CD4-positive, alpha-beta T cell (primary cell): ENCODE measurements at places on chromosomes 1 and 21.
A peak's percentile ranks its signal among the peaks of the same experiment; 100 is the strongest.

- no peak for DNase-seq
Observed at GRCh38 chr21:45451091-45451740, 46.3 kb downstream of the COL18A1 start.

- no peak for DNase-seq
Observed at GRCh38 chr1:7432102-7432899, 338.8 kb upstream of the VAMP3 start.

- no peak for DNase-seq
Observed at GRCh38 chr1:248751635-248752034, 3.9 kb downstream of the LYPD8 start.

- DNase-seq = no peak
Observed at GRCh38 chr1:103211073-103211472, 102.8 kb upstream of the COL11A1 start.

- DNase-seq = no peak
Observed at GRCh38 chr1:170661646-170662411, 2.1 kb upstream of the PRRX1 start.

- no peak for DNase-seq
Observed at GRCh38 chr1:67236277-67236676, 70.0 kb downstream of the IL23R start.

GRCh38 chr1:149849947-149850360 lies 49.4 kb upstream of the BOLA1 start:
- no peak for DNase-seq

GRCh38 chr21:28540514-28540913 lies 452.2 kb downstream of the LTN1 start:
- DNase-seq = no peak

- peak; percentile 87 for DNase-seq
Observed at GRCh38 chr1:110783292-110783918, 89.5 kb upstream of the CD53 start.

- DNase-seq = no peak
Observed at GRCh38 chr1:32580348-32581017, 41.3 kb downstream of the ZBTB8A start.

GRCh38 chr1:183033205-183033604 lies 10.0 kb downstream of the LAMC1 start:
- no peak for DNase-seq

GRCh38 chr1:247111700-247112478 lies 7.7 kb upstream of the ZNF669 start:
- DNase-seq = peak; percentile 19

GRCh38 chr21:38400195-38400919 lies 97.9 kb downstream of the ERG start:
- no peak for DNase-seq

- no peak for DNase-seq
Observed at GRCh38 chr1:37400466-37401225, 73.7 kb upstream of the ZC3H12A start.

GRCh38 chr1:168932539-168932938 lies 174.0 kb upstream of the ATP1B1 start:
- no peak for DNase-seq

DNA sequence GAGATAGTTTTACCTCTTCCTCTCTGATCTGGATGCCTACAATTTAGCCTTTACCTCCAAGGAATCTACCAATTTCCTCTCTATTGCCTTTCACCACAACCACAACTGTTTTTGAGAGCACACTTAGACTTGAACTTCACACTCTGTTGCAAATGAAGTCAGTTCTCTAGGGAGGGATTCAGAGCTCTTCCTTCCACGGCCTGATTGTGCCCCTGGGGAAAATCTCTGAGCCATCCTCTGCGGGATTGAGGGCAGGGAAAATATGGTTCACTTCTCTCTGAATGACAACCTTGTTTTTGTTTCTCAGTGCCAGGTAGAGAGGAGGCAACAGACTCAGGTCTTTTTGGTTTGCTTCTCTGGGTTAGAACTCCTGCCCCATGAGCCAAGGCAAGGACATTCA lies 35.4 kb upstream of the BCL10 start:
- no peak for DNase-seq

DNA sequence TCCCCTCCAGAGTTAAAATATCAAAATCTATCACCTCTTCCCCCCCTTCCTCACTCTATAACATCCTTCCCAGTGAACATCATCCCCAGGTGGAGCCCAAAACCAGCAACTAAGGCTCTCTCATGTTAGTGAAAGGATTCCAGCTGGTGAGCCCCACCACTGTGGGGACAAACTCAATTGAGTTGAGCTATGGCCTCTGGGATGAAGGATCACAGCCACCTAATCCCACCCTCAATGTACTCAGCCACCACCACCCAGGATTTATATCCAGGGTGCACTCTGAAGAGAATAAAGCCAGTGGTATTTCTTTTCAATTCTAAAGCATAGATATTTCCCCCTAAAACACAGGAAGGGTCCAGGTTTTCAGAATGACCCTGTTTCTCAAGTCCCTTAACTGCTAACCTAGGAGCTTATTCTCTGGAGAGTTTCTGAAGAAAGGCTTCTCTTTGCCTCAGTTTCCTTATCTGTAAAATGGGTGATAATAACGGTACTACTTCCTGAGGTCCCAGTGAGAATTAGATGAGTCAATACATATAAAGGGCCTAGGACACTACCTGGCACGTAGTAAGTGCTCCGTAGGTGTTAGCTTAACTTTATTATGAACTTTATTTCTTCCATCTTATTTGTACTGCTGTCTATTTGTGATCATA lies 15.6 kb upstream of the BOLA1 start:
- DNase-seq = no peak

- DNase-seq = no peak
Observed at GRCh38 chr1:97366984-97367383, 553.9 kb downstream of the DPYD start.

GRCh38 chr1:79575424-79575823 lies 568.9 kb upstream of the ADGRL4 start:
- no peak for DNase-seq

DNA sequence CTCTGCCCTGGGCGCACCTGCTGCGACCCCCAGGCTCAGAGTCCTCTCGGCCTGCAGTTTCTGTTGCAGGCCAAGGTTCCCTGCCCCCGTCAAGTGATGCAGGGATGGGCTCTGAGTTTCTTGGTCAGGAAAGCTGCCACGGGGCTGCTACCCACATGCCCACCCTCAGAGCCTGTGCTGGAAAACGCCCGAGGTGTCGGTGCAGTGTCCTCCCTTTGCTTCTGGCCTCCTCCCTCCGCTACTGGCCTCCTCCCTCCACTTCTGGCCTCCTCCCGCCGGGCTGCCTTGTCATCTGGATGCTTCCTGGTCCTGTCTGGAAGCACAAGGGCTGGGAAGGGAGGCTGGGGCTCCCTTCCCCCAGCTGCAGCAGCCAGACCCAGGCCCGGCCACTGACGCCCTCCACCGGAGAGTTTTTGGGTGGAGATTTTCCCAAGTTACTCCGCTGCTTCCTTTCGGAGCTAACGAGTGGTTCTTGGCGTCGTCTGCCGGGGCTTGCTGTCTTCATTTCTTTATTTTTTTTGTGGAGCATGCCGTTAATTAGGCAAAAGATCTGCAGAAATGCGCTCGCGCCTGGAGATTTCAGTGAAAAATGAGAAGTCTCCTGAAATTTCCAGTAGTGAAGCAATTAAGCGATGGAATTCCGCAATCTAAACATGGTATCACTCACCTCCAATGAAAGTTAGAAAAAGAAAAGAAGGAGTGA lies 17.4 kb downstream of the PRDM16 start:
- no peak for DNase-seq

DNA sequence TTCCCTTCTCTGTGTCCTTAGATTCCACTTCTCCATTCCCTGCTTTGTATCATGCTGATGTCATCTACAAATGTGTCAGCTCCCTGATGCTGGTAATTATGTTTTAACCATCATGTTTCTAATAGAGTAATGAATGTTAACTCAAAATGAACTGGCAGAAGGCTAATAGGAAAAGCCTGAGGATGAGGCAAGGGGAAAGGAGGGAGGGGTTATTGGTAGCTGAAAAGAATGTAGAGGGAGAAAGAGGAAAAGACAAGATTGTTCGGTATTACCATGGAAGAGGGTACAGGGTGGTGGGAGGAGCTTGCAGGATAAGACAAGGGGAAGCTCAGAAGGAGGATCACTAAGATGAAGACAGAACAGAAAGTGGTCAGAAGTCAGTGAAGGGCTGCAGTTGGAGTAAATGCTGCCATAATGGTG lies 150.9 kb downstream of the ZC3H11B start:
- no peak for DNase-seq

DNA sequence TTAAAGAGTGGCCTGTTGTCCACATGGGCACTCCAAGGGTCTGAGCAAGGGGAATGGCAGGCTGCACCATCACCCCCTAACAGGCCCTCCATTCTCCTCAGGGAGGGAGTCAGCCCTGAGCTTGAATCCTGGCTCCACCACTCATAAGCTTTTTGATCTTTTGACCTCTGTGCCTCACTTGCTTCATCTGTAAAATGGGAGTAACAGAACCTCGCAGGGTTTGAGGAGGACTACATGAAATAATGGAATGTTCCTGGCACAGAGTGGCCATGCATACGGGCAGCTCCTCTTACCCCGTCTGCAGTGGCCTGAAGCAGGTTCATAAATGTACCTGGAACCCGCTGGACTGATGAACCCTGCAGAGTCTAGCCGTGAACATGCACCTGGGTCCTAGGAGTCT lies 2.1 kb upstream of the XKR8 start:
- no peak for DNase-seq

DNA sequence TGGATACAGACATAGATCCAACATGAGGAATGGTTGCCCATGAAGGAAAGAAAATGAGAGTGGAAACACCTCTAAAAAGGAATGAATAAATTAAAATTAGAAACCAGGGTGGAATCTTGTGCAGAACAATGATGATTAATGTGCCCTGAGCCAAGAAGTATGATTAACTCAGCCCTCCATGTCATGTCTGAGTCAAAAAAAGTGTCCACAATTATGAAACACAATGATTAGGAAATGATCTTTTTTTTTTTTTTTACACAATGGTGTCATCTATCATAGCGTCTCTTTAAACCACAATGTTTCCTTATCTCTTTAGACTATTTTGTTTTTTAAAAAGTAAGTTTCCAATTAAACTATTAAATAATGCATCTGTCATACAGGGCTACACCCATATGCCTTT lies 78.9 kb upstream of the RAB4A start:
- no peak for DNase-seq

DNA sequence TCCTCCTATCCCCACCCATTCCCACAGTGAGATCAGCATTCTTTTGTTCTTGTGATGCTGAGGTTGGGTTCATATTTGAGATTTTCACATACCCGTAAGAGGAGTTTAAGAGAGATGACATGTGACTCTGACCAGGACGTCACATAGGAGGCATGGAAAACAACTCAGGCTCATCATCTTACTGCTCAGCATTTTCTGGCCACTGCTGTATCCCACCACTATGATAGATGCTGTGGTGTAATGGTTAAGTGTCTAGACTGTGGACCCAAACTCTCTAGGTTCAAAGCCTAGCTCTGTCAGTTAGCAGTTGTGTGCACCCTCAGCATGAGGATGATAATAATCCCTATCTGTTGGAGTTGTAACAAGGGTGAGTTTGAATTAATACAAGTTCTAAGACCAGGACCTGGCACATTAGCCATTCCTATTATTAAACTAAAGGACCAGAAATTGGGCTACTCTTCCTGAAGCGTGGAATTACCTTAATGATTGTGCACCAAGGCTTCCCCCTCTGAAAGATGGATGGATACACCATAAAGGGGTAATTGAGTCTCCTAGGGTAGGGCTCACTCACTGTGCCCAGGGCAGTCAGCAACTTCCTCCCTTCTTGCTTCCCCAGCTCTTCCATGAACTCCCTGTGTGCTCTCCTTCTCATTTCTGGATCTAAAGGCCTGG lies 40.9 kb downstream of the LGR6 start:
- no peak for DNase-seq

DNA sequence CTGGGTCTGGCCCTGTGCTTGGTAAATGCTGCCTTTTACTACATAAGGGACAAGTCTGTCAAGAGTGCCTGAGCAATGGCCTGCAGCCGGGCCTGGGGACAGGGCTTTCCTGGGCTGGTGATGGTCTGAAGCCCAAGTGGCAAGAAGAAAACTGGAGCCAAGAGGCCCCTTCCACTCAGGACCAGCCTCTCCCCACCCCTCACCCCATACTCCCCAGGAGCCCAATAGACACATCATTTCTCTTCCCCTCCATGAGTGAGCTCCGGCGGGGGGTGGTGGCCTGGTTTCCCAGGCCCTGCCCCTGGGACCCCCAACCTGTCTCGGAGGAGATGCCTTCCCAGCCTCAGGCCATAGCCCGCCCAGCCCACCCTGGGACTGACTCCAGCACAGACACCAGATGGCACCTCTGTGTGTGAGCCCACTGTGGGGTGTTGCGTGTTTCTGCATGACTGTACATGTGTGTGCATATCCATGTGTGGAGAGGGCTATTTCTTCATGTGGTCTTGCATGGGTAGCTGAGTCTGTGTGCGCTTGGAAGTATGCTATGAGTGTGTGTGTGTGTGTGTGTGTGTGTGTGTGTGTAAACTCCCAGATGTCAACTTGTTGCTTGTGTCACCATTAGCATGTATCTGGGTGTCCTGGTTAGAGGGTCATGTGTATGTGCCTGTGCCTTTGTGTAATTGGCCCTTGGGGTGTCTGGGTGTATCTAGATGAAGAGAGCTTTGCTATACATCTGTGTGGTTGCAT lies 14.3 kb upstream of the LRP8 start:
- no peak for DNase-seq

GRCh38 chr1:50481142-50481736 lies 58.0 kb upstream of the DMRTA2 start:
- DNase-seq = no peak

GRCh38 chr1:201816309-201816854 lies 12.6 kb upstream of the IPO9 start:
- no peak for DNase-seq

DNA sequence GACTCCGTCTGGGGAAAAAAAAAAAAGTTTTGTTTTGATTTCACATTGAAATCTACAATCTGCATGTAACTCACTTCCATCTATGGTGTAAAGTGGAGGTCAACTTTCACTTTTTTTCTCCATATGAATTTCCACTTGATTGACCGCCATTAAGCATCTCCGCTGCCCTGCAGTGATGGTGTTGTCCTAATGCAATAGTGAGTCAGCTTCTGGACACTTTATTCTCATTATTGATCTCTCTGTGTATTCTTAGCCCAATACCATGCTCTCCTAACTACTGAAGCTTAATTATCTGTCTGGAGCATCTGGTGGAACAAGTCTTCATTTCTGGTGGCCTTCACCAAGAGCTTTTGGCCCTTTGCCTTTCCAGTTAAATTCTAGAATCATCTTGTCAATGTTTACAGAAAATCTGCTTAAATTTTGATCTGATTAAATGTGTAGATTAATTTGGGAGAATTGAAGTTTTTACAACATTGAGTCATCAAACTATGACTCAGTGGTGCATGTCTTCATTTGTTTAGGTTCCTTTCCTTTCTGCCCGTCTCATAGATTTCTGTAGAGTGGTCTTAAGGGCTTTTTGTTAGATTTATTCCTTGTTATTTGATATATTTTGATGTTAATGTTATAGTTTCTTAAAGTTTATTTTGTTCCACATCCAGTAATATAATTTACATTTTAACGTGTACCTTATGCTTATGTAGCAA lies 181.5 kb downstream of the PRDM2 start:
- no peak for DNase-seq
